NCI-H460 (cell line): ENCODE measurements at places on chromosomes 12 and 14. TPM values are rescaled to one million over a fixed set of nuclear protein-coding genes. Genes with fewer than 3 reads are reported as not detected.

The AICDA gene
- total RNA-seq: not detected in 2 replicates

The MARK3 gene
- total RNA-seq: 76.3 and 80.3 TPM in 2 replicates

The AQP2 gene
- total RNA-seq: not detected in 2 replicates

The PITPNM2 gene
- total RNA-seq: 3.4 and 4.1 TPM in 2 replicates

The SALL2 gene
- 0.66 and 0.67 TPM in 2 replicates for total RNA-seq

The TUBA1B gene
- total RNA-seq: 1,553 and 1,790 TPM in 2 replicates
